Dermis lymphatic vessel endothelial cell (primary cell): ENCODE measurements at places on chromosomes 12 and 14. TPM values are rescaled to one million over a fixed set of nuclear protein-coding genes. Genes with fewer than 3 reads are reported as not detected.

Gene KRAS
- 39.6 and 43.5 TPM in 2 replicates for total RNA-seq

Gene FOXG1
- total RNA-seq, result not detected in 2 replicates

Gene CACNA2D4
- total RNA-seq, result 0.43 and 0.60 TPM in 2 replicates

Gene SOX5
- total RNA-seq, result 0.09 and 0.11 TPM in 2 replicates

Gene PPP1CC
- total RNA-seq, result 85.6 and 113 TPM in 2 replicates

Gene MYH6
- not detected in 2 replicates for total RNA-seq
